ENCODE measurements at places on chromosomes 4 and X.

DNA sequence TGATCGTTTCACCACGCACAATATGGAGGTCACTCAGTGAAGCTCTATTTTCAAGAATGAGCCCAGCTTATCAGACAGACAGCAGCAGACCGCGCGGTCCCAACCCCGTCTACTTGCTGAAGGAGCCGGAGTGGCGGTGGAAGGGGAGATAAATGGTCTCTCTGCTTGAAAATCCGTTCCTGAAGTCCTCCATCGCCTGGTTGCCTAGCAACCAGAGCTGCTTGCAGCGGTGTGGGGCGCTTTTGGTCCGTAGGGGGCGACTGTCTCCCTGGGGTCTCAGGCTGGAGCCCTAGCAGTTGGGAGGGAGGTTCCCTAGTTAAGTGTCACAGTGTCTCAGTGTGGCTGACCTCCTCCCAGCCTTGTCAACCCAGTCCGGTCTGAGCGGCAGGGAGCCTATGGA, 8.3 kb upstream of the DLG3 start:
- no peak for DNase-seq

- DNase-seq: no peak
Measured at GRCh38 chrX:54798137-54798536, at the start of gene ITIH6. Gene ITIH6 (minus strand): TSS chrX:54798255. CDS start chrX:54798210, 45 bp downstream.

GRCh38 chrX:34903316-34903715, 39.3 kb upstream of the FAM47B start:
- DNase-seq: no peak

DNA sequence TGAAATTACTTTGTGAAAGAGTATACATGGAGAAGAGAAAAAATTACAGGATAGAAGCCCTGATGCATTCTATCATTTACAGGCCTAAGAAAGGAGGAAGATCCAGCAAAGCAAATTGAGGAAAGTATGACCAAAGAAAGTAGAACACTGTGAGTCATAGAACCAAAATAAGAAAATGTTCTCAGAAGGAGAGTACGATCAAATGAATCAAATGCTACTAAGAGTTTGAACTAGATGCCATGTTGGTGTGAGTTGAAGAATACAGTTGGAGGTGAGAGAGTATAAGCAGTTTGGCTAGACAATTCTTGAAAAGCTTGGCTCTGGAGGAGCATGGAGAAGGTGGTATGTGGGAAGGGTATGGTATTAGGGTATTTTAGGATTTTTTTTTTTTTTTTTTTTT, 161.8 kb downstream of the RPA4 start:
- DNase-seq: no peak

DNA sequence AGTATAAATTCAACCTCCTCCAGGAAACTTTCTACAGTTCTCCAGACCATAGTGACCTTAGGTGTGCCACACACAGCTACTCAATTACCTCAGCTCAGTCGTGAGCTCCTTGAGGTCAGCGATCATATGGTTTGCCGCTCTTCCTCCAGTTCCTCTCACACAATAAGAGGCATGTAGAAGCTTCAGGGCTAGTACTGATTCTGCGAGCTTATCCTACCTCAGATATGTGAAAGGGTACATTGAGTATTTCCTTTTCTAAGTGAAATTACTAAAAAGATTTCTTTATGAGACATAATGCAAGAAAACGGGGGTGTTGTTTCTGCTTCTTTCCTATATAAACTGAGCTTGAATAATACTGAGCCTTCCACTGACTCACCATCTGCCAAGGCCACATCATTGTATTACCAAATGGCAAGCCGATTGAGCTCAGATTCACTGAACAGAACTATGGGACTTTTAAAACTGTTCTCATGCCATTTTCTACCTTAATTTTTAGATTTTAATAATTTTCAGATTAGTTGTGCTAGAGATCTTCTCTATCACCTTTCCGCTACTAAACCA, 183.1 kb downstream of the HS6ST2 start:
- no peak for DNase-seq

DNA sequence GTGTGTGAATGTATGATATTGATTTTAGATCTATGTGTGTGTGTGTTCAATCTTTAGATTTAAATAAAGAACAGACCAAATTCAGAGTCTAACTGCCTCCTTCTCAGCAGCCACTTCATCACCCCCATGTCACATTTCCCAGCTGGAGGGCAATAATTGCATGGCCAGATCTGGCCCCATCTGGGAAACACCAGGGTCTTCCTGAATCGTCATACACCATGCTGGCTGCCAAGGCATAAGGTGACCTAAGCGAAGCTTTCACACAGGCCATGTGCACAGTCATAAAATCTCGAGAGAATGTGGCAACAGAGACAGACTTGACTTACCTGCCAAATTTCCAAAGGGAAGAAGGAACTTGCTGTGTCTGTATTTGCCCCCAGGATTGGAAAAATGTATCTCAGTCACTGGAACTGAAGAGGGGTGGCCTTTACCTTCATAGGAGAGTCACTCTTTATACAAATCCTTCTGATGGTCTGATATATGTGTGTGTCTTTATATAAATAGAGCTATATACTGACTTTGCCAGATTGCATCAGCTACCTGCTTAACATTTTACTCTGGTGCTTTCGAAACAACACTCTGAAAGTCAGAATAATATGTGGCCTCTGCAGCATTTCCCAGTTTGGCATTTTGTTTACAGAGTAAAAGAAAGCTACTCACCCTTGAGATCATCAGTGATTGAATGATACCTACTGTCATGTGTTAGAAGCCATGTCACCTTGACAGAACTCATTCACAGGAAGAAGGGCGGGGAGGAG, at the start of gene PLAC1:
Gene PLAC1 (minus strand): TSS at position 470 of the 758 bp plus-strand sequence. CDS start 91,789 bp downstream, outside the sequence.
- DNase-seq: no peak

DNA sequence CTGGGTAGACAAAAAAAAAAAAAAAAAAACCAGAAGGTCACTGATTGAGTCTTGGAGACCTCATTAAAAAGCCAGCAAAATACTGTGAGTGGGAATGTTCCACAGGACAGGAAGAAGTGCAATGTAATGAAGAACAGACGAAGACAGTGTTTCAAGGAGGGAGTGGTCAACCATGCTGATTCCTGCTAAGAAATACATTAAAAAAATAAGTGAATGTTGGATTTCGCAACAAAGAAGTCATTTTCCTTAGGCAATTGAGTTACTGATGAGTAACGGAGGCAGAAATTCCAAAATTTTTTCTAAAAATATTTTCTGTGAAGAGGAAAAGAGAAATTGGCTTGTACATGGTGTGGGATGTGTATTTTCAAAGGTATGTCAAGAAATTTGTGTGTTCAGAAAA, 94.3 kb upstream of the FAM47B start:
- DNase-seq: no peak

DNA sequence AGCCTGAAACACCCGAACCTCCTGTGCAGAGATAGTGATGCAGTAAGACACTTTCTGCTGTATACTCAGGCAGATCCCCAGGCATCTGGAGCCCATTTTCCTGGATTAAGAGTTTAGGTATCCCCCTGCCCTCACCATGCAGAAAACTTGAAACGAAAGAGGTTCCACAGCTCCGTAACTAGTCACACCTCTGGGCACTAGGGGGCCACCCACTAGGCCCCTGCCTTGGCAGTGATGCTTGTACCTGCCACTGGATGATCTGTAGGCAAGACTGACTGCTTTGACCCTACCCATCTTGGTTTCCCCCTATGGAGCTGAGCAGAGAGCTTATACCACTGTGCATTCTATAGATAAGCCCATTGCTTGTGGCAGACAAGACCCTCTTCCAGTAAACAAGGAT, 940.6 kb downstream of the PCDH19 start:
- DNase-seq: no peak

DNA sequence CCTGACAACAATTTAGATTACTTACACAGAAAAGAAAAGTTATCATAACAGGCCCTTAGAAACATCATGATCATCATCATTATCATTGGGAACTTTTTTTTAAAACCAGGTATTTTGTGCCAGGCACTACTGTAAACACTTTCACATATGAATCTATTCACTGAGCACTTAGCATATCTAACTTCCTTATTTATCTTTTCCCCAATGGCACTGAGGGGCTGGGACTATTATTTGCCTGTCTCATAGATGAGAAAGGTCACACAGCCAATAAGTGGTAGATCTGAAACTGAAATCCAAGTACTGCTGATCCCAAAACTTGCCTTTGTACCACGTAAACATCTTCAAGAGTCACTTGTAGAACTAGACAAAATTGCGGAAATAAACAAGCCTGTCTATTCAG, 184.2 kb upstream of the RBPJ start:
- no peak for DNase-seq

DNA sequence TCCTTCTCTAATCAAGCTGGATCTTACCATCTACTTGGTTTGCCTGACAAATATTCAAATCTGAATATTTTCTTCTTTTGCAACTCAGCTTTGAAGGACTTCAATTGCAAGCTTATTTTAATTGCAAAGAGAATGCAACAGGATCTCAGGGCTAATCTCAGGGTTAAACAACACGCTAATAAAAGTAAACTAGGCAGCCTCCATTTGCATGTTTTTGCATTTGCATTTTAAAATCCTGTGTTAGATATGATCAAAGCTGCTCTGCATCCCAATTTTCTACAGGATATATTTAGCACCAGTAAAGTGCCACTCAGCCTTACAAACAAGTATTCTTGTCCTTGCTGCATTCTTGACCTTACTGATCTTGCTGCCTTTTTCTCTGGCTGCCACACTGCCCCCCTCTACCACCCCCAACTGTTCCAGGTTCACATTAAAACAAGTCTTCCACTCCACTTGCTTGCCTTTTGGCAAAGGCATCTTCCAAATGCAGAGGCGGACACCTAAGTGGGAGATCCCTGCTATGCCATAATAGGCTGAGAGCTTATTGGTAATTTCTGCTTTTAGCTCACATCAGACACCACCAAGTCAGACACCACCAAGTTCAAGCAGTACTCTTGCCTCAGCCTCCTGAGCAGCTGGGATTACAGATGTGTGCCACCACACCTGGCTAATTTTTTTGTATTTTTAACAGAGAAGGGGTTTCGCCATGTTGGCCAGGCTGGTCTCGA, 48.1 kb downstream of the GPRIN3 start:
- DNase-seq: no peak

DNA sequence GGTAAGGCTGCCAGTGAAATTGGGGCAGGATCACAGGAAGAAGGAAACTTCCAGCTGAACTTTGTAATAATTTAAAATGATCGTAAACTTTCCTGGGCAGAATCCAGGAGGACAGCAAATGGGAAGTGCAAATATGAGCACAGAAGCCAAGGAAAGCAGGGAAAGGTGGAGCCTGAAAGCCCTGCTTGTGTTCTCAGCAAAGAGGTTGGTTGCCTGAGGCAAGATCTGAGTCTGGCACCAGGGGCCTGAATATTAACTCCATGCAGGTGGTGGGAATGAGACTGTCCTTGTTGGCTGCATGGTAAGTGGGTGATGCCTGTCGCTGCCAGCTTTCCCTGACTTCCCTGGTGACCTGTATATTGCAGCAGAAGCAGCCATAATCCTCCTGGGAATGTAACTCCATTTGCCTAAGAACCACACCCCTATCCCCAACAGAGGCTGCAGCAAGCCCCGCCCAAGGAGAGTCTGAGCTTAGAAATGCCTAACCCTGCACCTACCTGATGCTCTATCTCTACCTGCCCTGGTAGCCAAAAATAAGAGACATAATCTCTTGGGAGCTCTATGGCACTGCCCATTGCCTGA, 132.0 kb upstream of the HDX start:
- DNase-seq: no peak

GRCh38 chr4:186226521-186227189, 652 bp upstream of the KLKB1 start:
- DNase-seq: no peak

- DNase-seq: no peak
Measured at GRCh38 chr4:91764085-91764484, 539.7 kb upstream of the GRID2 start.

DNA sequence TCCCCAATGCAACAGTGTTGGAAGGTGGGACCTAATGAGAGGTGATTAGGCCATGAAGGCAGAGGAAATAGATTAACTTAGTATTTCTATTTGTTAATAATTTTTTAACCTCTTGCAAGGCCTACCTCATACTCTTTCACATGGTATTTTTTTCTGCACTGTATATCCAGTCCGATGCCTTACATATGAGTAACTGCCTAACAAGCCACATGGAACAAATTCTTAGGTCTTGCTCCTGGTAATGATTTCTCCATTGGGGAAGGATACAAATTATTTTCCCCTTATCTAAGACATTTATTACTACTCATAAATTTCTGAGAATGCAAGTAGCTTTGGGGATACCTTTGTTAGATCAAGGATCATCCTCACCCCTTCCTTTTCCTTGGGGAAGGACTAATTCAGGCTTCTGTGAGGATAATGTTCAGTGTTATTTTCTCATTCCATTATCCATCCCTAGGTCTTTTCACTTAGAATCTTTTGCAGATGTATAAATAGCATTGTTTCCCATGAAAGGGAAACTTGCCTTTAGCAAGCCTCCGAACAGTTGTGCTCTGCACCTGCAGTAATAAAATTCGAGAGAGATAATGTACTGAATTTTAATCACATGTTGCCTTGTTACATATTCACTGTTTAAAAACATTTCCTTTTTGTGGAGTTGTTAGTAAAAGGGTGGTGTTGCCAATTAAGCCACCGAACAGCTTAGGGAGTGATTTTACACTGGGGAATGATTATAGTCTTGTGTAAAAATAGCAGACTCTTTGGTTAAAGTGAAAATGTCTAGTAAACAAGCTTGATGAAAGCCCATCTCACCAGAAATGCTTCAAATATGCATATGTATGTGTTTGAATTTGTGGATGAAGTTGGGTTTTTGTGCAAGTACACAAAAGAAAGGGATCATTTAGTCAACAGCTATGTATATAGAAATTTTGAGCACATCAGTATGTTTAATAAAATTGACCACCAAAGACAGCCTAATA, 89.9 kb downstream of the CFAP299 start:
- DNase-seq: no peak

GRCh38 chr4:8180310-8181093, 18.6 kb upstream of the SH3TC1 start:
- DNase-seq: no peak

DNA sequence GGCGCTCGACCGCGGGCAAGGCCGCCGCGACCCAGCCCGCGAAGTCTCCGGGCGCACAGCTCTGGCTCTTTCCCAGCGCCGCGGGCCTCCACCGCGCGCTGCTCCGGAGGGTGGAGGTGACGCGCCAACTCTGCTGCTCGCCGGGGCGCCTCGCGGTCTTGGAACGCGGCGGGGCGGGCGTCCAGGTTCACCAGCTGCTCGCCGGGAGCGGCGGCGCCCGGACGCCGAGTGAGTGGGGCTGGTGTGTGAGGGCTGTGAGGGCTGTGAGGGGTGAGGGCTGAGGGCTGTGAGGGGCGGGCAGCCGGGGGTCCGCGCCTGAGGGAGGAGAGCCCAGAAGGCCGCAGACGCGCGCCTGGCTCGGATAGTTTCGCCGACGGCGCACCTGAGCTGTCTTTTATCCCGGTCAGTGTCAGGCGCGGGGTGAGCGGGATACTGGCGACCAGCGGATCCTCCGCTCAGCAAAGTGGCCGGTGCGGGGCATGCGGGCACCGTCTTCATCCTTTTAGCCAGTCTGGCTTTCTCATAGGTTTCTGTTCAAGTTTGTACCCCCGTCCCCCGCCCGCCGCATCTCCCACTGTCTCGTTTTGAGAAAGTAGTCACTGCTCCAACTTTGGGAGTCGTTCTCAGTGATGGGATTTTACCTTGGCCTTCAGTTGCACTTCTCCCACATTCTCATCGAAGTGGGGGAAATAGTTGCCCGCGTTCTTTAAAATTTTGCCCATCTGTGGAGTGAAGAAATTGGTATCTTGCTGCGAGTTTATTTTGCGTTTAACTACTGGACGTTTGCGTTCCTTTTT, 586 bp downstream of the HERC5 start:
- peak; percentile 9 for DNase-seq
